ENCODE measurements at places on chromosomes 6 and 20.

DNA sequence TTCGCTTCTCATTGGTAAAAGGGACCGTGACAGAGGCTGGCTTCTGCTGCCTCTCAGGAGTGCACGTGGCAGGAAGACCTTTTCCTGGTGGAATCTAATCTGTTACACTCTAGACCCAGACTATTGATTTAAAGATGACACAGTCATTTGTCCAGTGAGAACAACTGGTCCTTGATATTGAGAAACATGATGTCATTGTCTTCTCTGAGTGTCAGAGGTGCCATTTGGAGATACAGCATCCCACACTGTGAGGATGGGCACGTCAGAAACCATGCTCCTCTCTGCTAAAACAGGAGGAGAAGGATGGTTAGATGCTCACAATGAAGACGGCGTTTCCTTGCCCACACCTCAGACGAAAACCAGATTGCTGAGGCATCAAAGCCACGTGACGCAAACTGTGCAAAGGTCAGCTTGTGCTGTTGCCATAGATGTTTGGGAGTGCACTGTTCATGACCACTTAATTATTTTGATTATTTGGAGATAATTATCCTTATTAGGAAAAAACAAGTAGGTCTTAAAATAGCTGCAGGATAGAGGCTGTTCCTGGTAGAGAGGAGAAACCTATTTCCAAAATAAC is 169.0 kb downstream of the SMOC2 start:
- no peak for DNase-seq

DNA sequence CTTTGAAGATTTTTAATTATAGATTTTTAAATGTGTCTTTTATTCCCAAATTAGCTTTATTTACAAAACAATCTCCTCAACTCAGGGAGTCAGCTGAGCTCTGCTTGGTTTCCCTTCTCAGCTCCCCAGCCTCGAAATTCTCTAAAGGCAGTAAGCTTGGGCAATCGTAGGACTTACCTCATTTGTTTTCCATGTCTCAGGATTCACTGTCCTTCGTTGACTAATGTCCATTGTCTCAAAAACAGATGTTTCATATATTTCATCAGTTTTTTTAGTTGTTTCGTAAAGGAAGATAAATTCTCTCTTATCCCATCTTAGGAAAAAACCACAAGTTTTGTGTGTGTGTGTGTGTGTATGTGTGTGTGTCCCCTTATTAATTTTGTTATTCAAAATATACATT is 102.2 kb upstream of the ADGRF1 start:
- DNase-seq: no peak

DNA sequence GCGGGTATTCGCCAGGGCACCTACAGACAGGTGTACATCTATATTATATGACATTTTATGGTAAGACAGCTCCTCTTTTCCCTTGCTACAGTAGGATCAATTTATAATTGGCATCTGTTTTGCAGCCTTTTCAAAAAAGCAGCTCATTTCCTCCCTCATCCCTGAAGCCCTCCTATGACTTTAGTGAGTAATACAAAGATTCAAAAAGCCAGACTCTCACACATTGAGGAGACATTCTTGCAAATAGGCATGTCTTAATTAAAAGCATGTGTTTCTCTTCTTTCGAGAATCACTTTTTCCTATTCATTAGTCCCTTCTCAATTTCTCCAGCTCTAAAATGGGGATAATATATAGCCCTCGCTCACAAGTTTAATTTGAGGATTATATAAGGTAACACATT is 283.4 kb downstream of the TBC1D7 start:
- no peak for DNase-seq

DNA sequence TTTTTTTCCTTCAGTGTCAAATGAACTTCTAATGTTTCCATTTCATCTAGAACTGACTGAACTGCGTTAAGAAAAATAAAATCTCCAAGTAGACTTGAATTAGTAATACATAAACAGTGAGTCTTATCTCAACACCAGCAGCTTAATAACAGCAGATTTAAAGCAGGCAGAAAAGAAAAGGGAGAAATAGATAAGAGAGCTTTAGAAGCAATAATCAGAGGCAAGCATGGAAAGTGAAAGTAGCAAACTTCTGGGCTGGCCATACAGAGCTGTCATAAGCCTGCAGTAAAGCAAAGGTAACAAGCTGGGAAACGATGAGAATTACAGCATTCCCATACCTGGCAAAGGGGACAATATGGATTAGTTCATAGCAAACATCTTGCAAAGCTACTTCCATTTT is 16.9 kb upstream of the ANGPT4 start:
- no peak for DNase-seq

DNA sequence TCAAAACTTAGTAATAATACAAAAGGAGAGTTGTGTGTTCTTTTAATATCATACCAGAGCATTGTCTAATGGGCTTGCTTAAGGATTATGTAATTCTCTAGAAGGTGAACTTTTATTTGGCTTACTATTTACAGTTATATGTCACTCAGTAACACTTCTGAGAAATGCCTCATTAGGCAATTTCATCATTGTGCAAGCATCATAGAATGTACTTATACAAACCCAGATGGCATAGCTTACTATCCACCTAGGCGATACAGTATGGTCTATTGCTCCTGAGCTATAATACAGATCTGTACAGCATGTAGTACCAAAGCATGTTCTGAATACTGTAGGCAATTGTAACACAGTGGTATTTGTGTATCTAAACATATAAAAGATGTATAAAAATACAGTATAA is 340.1 kb downstream of the PHF3 start:
- no peak for DNase-seq
